ENCODE measurements at places on chromosomes 3 and 15. TPM values are rescaled to one million over a fixed set of nuclear protein-coding genes. Genes with fewer than 3 reads are reported as not detected.
A peak's percentile ranks its signal among the peaks of the same experiment; 100 is the strongest.

DNA sequence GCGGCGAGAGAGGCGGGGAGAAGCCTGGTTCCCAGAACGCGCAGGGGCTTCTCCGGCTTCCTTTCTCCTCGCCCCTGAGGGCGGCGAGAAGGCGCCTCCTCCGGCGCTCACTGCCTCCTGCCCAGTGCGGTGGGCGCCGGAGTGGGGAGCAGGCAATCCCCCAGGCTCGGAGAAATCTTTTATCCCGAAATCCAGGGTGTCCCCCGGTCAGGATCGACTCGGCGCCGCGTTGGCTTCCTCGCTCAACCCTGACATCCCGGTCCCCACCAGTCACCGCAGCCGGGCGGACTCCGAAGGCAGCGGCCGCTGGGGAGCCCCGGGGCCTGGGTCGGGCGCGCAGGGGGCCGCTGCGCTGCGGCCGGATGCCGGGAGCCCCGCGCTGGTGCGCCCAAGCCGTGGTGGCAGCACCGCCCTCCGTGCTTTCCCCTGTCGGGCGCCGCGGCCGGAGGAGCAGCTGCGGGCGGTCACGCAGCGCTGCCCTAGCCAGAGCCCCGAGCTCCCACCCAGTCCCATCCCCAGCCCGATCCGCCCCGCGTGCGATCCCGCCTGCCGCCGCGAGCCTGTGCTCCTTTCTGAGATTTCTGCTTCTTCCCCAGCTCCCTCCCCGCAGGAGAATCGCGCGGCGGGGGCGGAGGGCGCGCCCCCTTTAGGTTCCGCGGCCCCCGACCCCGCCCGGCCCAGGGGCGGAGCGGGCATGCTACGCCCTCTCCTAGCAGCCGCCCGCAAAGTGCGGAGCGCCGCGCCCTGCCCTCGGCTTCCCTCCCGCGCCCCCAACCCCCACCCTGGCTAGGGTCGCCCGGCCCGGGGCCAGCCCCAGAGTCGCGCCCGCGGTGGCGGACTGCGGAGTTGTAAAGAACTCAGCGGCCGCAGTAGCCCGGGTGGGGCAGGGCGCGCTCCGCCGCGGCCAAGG, 683 bp upstream of the CACNA2D3 start:
- H3K27ac ChIP-seq = no peak overlapping the region
- DNase-seq = peak; percentile 54
- peaks cover 33% of the 10 kb centered on the region for H3K27me3 ChIP-seq

- no peaks in the 10 kb centered on the region for H3K36me3 ChIP-seq
- H3K4me3 ChIP-seq = no peak overlapping the region
- peaks cover 15% of the 10 kb centered on the region for H3K4me1 ChIP-seq
- H3K27ac ChIP-seq = no peak overlapping the region
- no peaks in the 10 kb centered on the region for H3K27me3 ChIP-seq
Observed at GRCh38 chr3:194286375-194287146, 64.6 kb downstream of the CPN2 start.

Gene PPP1R14D
- total RNA-seq = not detected

Gene RARRES1
- 0.81 TPM for total RNA-seq

DNA sequence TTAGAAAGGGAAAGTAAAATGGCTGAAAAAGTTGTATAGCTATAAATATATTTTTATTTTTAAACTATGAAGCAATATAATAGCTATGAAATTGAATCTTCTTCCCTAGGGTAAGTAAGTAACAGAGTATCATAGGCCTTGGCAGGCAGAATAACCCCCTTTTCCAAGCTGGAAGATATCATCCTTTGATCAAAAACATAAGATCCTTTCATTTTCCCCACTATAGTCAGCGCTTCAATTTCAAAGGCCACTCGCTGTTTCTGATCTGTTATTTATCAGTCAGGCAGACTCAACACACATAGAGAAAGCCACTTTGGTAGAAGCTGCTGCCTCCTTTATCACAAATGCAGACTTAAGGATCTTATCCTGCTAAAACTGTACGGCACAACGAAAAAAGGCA, 74.0 kb upstream of the UBE2E2 start:
- no peak overlapping the region for H3K27ac ChIP-seq
- no peak for DNase-seq
- H3K27me3 ChIP-seq = no peaks in the 10 kb centered on the region
- no peaks in the 10 kb centered on the region for H3K36me3 ChIP-seq
- no peaks in the 10 kb centered on the region for H3K4me1 ChIP-seq

Gene ITIH4
- total RNA-seq = 3.4 TPM

Gene HRG
- not detected for total RNA-seq

GRCh38 chr3:113287803-113288648, 76.7 kb downstream of the BOC start:
- no peaks in the 10 kb centered on the region for H3K4me1 ChIP-seq
- no peaks in the 10 kb centered on the region for H3K27me3 ChIP-seq

DNA sequence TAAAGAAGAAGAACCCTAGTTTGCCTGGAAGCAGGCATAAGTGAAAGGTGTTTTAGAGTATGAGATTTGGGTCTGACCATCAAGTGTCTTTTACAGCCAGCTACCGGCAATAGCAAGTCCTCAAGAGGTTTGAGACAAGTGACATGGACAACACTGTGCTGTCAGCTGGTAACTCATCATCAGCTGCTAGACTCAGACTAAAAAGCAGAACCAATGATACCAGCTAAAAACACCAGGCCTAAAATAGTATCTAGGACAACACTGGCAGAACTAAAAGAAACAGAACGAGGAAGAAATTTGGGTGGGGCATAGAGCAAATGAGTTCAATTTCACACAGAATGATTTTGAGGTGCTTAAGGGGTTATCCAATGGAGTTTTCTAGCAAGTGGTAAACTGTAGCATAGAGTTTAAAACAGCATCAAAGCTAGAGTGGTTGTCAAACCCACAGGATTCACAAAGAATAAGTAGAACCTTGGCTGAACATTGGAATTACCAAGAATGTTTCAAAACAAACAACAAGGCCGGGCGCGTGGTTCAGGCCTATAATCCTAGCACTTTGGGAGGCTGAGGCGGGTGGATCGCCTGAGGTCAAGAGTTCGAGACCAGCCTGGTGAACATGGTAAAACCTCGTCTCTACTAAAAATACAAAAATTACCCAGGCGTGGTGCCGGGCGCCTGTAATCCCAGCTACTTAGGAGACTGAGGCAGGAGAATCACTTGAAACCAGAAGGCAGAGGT, 3.9 kb downstream of the CIAO2A start:
- peaks cover 29% of the 10 kb centered on the region for H3K36me3 ChIP-seq
- no peak for DNase-seq
- no peak overlapping the region for H3K4me3 ChIP-seq
- no peaks in the 10 kb centered on the region for H3K27me3 ChIP-seq

Gene GOLGA8G
- not detected for total RNA-seq

- H3K27ac ChIP-seq = no peak overlapping the region
- no peak for DNase-seq
- H3K27me3 ChIP-seq = no peaks in the 10 kb centered on the region
- H3K36me3 ChIP-seq = peaks cover 3% of the 10 kb centered on the region
- H3K4me1 ChIP-seq = no peaks in the 10 kb centered on the region
- no peak overlapping the region for H3K4me3 ChIP-seq
Observed at GRCh38 chr3:59580499-59580898, 530.7 kb upstream of the CFAP20DC start.

DNA sequence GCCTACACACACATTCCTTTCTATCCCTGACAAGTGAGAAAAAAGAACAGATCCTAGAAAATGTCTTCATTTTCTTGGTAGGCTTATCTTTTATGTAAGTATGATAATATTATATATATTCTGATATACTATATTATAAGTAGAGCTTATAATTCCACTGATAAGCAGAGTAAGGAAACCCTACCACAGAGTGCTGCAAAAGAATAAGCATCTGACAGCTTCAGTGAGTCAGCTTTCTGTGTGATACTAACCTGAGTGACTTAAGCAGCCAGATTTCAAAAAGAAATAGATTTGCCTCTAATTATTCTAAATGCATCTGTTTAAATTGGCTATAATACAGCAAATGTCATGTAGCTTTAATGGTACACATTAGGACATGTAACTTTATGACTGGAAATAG, 656.0 kb downstream of the MCTP2 start:
- DNase-seq = no peak
- H3K4me3 ChIP-seq = no peak overlapping the region
- H3K36me3 ChIP-seq = no peaks in the 10 kb centered on the region
- no peak overlapping the region for H3K27ac ChIP-seq
- no peaks in the 10 kb centered on the region for H3K27me3 ChIP-seq
- no peaks in the 10 kb centered on the region for H3K4me1 ChIP-seq

GRCh38 chr3:149936812-149937230, 33.9 kb downstream of the PFN2 start:
- H3K27ac ChIP-seq = no peak overlapping the region
- H3K4me1 ChIP-seq = no peaks in the 10 kb centered on the region
- H3K4me3 ChIP-seq = no peak overlapping the region
- H3K36me3 ChIP-seq = peaks cover 20% of the 10 kb centered on the region
- no peaks in the 10 kb centered on the region for H3K27me3 ChIP-seq
- peak; percentile 73 for DNase-seq

GRCh38 chr3:68088216-68088615, 433.8 kb upstream of the SUCLG2 start:
- no peak for DNase-seq
- no peaks in the 10 kb centered on the region for H3K27me3 ChIP-seq
- H3K4me1 ChIP-seq = no peaks in the 10 kb centered on the region
- no peak overlapping the region for H3K27ac ChIP-seq

Gene NPHP3
- 10.8 TPM for total RNA-seq

- no peak overlapping the region for H3K4me3 ChIP-seq
- H3K4me1 ChIP-seq = no peaks in the 10 kb centered on the region
- DNase-seq = no peak
- H3K36me3 ChIP-seq = no peaks in the 10 kb centered on the region
- no peak overlapping the region for H3K27ac ChIP-seq
- no peaks in the 10 kb centered on the region for H3K27me3 ChIP-seq
Observed at GRCh38 chr3:180409883-180410282, 192.1 kb upstream of the TTC14 start.

Gene EFCAB12
- total RNA-seq = 0.11 TPM

GRCh38 chr3:151630938-151631441, 102.7 kb upstream of the AADACL2 start:
- no peak overlapping the region for H3K27ac ChIP-seq
- no peaks in the 10 kb centered on the region for H3K36me3 ChIP-seq

DNA sequence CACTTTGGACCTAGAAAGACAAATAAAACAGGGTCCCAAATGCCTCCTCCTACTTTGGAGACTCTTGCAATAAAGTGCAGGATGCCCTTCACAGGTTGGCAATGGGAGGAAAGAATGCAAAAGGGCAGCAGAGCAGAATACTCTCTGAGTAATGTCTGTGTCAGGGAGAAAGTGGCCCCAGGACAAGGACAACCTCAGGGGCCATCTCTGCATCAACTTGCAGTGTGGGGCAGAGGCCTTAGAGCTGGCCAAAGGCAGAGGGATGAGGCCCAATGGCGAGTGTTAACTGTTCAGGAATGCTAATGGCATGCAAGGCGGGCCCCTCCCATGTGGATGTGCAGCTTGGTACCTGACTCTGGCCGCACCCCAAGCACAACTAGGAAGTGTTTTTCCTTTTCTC, 8.4 kb downstream of the UPK1B start:
- DNase-seq = no peak
- H3K27ac ChIP-seq = no peak overlapping the region
- no peaks in the 10 kb centered on the region for H3K4me1 ChIP-seq
- H3K27me3 ChIP-seq = no peaks in the 10 kb centered on the region
- H3K4me3 ChIP-seq = no peak overlapping the region

DNA sequence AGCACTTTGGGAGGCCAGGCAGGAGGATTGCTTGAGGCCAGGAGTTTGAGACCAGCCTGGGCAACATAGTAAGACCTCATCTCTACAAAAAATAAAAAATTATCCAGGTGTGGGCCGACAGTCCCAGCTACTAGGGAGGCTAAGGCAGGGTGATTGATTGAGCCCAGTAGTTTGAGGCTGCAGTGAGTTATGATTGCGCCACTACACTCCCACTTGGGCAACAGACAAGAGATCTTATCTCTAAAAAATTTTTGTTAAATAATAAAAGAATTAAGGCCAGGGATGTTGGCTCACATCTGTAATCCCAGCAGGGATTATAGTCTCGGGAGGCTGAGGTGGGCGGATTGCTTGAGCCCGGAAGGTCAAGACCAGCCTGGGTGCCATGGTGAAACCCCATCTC, 25.8 kb upstream of the NFKBIZ start:
- no peak overlapping the region for H3K4me3 ChIP-seq
- no peak for DNase-seq
- peaks cover 8% of the 10 kb centered on the region for H3K36me3 ChIP-seq
- no peaks in the 10 kb centered on the region for H3K4me1 ChIP-seq
- no peak overlapping the region for H3K27ac ChIP-seq

GRCh38 chr15:101254157-101255050, 2.6 kb upstream of the CHSY1 start:
- H3K27ac ChIP-seq = no peak overlapping the region
- peaks cover 7% of the 10 kb centered on the region for H3K4me1 ChIP-seq
- H3K27me3 ChIP-seq = no peaks in the 10 kb centered on the region
- no peak overlapping the region for H3K4me3 ChIP-seq
- no peak for DNase-seq

GRCh38 chr3:132435224-132435910, 18.1 kb downstream of the DNAJC13 start:
- H3K27me3 ChIP-seq = no peaks in the 10 kb centered on the region
- H3K27ac ChIP-seq = no peak overlapping the region
- no peak overlapping the region for H3K4me3 ChIP-seq
- no peaks in the 10 kb centered on the region for H3K36me3 ChIP-seq
- DNase-seq = no peak

- no peak overlapping the region for H3K27ac ChIP-seq
- H3K36me3 ChIP-seq = no peaks in the 10 kb centered on the region
- no peak overlapping the region for H3K4me3 ChIP-seq
- no peak for DNase-seq
- no peaks in the 10 kb centered on the region for H3K4me1 ChIP-seq
Observed at GRCh38 chr3:153069598-153070510, 92.2 kb upstream of the RAP2B start.

DNA sequence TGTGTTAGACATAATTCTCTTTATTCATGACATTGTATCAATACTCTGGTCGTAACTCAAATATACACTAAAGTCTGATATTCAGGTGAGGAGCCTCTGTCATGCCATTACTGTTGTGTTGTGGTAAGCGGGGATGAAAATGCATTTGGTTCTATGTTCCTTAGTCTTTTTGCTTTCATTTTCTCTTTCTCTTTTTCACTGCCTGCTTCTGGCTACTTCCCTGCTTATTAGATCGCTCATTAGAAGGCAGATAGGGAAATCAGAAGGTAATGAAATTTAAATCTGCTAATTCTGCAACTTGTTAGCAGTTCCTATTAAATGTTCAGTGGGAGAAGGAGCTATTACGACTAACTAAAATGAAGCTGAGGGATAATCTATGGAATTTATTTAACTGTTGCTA, 345.0 kb downstream of the GRM7 start:
- H3K27ac ChIP-seq = no peak overlapping the region
- no peaks in the 10 kb centered on the region for H3K27me3 ChIP-seq
- H3K36me3 ChIP-seq = no peaks in the 10 kb centered on the region
- no peak for DNase-seq
- no peaks in the 10 kb centered on the region for H3K4me1 ChIP-seq

Data from H9 (cell line).